Aorta (tissue), 5 donors: ENCODE measurements at places on chromosomes 1 and 21. TPM values are rescaled to one million over a fixed set of nuclear protein-coding genes. Genes with fewer than 3 reads are reported as not detected.

DNA sequence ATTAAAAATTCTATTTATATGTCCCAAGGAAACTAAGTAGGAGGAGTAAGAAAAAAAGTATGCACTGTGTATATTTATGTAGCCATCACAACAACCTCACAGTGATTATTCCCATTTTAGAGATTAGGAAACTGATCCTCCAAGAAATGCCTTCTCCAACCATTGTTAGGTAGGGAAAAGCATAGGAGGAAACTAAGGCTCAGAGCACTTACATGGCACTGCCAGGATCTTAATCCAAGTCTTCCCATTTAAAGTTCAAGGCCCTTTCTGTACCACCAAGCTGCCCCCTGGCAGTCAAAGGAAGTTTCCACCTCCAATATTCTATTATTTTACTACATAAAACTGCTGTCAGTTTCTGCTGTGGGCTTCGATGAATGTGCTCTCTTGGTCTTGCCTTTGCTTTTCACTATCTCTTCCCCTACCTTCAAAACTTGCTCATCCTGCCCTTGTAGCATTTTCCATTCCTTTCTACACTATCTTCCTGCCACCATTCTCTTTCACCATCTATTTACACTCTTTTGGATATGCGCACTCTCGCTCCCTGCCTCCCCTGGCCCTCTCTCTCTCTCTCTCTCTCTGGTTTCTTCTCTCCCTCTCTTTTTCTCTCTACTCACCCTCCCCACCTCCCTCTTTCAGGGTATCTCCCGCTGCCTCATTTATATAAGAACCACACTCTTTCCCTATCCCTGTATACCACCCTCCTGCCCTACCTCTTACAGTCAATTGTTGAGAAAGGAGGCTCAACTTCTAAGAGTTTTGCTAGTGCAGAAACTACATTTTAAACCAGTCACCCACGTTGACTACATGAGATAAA lies 34.0 kb downstream of the PUM1 start:
- DNase-seq = no peak
- H3K27ac ChIP-seq = no peak overlapping the region
- no peak overlapping the region for H3K4me3 ChIP-seq
- H3K27me3 ChIP-seq = no peaks in the 10 kb centered on the region

- no peak for DNase-seq
- no peak overlapping the region for H3K4me3 ChIP-seq
- no peaks in the 10 kb centered on the region for H3K4me1 ChIP-seq
- H3K27me3 ChIP-seq = no peaks in the 10 kb centered on the region
- H3K36me3 ChIP-seq = no peaks in the 10 kb centered on the region
Observed at GRCh38 chr1:47841356-47841755, 155.8 kb downstream of the TRABD2B start.

DNA sequence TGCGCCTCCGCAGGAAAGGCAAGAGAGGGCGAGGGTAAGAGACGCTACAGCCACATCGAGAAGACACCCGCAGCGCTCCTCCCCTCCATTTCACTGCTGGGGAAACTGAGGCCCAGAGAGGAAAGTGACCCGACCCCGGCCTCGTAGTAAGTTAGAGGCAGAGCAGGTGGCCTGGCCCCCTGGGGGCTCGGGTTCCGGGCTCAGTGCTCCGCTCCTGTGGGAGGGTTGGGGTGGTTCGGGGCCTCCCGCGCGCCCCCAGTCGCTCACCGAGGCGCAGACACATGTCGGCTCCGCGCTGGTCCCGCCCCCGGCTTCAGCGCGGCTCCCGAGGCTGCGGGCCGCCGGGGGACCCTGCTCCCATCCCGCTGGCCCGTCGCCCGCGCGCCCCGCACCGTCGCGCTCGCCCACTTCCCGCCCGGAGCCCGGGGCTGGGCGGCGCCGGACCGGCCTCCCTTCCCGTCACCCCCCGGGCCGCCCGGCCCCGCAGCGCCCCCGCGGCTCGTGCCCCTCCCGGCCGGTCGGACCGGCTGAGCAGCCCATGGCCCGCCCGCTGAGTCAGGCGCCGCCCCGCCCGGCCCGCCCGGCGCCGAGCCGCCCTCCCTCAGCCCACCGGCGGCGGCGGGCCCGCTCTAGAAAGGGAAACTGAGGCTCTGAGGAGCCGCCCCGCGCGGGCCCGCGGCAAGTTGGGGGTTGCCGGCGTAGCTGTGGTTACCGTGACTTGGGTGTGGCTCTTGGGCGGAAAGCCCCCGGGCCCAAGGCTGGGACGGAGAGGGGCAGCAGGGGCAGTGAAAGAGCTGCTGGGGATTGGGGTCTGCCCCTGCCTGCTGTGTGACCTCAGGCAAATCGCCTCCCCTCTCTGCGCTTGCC lies at the start of gene TMEM54:
TSS of gene TMEM54 (minus strand) at position 434 of the 867 bp plus-strand sequence. CDS start at position 283, 151 bp downstream.
- no peaks in the 10 kb centered on the region for H3K36me3 ChIP-seq
- no peak within 1 kb of the TSS for H3K27ac ChIP-seq
- H3K4me1 ChIP-seq = no peaks in the 10 kb centered on the region

GRCh38 chr1:15858672-15859372 lies 11.3 kb downstream of the SPEN start:
- no peaks in the 10 kb centered on the region for H3K27me3 ChIP-seq
- no peak for DNase-seq
- no peak overlapping the region for H3K4me3 ChIP-seq
- H3K36me3 ChIP-seq = no peaks in the 10 kb centered on the region
- H3K4me1 ChIP-seq = peaks cover 1% of the 10 kb centered on the region

DNA sequence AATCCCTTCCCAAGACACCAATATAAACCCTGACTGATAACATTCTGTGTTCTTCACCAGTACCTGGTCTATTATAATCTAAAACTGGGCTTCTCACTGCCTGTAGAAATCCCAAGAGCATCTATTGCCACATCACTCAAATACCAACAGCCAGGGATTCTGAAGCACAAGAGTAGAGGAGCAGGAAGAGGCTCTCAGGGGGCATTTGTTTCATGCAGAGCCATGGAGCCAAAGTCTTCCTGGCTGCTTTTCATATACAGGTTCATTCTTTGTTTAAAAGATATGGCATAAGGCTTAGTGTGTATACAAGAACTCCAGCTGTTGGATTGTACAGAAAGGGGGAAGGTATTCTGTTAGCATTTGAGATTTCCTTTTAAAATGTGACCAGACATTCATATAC lies 38.2 kb upstream of the USH2A start:
- no peaks in the 10 kb centered on the region for H3K27me3 ChIP-seq
- H3K27ac ChIP-seq = no peak overlapping the region
- no peak overlapping the region for H3K4me3 ChIP-seq

DNA sequence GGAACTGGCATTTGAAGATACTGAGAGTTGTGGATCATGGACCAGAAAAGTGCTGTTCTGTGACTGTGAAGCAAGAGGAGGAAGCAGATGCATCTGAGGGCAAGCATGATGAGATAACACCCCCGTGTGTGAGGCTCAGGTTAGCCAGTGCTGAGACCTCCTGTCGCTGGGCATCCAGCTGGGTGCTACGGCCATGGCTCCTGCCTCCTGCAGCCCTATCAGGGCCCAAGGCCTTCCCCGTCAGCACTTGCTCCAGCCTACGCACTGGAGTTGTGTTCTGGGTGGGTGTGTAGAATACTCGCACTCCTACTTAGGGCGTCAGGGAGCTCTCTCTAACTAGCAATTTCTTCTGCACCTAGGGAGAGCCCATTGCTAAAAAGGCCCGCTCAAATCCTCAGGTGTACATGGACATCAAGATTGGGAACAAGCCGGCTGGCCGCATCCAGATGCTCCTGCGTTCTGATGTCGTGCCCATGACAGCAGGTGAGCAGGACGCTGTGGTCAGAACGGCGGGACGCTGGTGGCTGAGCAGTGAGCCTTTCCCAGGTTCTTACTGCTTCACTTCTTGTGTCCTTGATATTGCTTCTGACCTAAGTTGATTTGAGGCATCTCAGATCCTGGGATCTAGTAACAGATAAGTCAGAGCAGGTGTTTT lies 6.5 kb downstream of the PPIE start:
- H3K36me3 ChIP-seq = peaks cover 19% of the 10 kb centered on the region
- DNase-seq = no peak
- no peaks in the 10 kb centered on the region for H3K27me3 ChIP-seq
- H3K4me1 ChIP-seq = no peaks in the 10 kb centered on the region
- no peak overlapping the region for H3K27ac ChIP-seq

Gene ACKR1
- 153 TPM for total RNA-seq

Gene NES
- 57.2 TPM for total RNA-seq

Gene ANGPTL3
- not detected for total RNA-seq

GRCh38 chr1:182791281-182792179 lies 2.0 kb downstream of the NPL start:
- no peaks in the 10 kb centered on the region for H3K4me1 ChIP-seq
- no peak overlapping the region for H3K27ac ChIP-seq
- peaks cover 2% of the 10 kb centered on the region for H3K36me3 ChIP-seq
- no peak for DNase-seq
- H3K27me3 ChIP-seq = no peaks in the 10 kb centered on the region
- no peak overlapping the region for H3K4me3 ChIP-seq

Gene LHX8
- not detected for total RNA-seq

- H3K27me3 ChIP-seq = no peaks in the 10 kb centered on the region
- no peaks in the 10 kb centered on the region for H3K4me1 ChIP-seq
- peak within 1 kb of the TSS; percentile 30 for H3K4me3 ChIP-seq
- H3K27ac ChIP-seq = peak within 1 kb of the TSS; percentile 25
- H3K36me3 ChIP-seq = no peaks in the 10 kb centered on the region
- DNase-seq = peak; percentile 94
Observed at GRCh38 chr1:54547601-54548388, at the start of gene ACOT11. TSS of gene ACOT11 (plus strand) at chr1:54548228. CDS start at chr1:54548310, 82 bp downstream.
